Central memory CD8-positive, alpha-beta T cell (primary cell): ENCODE measurements at places on chromosomes 5 and 9.

- no peak for DNase-seq
Measured at GRCh38 chr5:41848983-41849382, 21.2 kb downstream of the OXCT1 start.

DNA sequence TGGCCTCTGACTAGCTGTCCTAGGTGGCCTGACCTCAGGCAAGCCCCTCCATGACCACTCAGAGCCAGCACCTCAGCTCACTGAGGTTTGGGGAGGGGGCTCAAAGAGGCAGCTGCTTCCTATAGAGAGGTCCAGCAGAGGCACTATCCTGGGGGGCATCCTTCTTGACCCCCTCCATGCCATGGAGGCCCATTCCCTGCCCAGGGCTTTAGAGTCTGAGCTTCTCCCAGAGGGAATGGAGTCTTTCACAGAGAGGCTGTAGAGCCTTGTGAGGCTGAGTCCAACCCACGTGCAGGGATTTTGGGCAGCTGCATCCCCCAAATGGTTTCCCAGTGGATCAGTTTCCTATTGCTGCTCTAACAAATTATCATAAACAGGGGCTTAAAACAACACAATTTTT lies 16.9 kb downstream of the IRF1 start:
- DNase-seq = no peak

DNA sequence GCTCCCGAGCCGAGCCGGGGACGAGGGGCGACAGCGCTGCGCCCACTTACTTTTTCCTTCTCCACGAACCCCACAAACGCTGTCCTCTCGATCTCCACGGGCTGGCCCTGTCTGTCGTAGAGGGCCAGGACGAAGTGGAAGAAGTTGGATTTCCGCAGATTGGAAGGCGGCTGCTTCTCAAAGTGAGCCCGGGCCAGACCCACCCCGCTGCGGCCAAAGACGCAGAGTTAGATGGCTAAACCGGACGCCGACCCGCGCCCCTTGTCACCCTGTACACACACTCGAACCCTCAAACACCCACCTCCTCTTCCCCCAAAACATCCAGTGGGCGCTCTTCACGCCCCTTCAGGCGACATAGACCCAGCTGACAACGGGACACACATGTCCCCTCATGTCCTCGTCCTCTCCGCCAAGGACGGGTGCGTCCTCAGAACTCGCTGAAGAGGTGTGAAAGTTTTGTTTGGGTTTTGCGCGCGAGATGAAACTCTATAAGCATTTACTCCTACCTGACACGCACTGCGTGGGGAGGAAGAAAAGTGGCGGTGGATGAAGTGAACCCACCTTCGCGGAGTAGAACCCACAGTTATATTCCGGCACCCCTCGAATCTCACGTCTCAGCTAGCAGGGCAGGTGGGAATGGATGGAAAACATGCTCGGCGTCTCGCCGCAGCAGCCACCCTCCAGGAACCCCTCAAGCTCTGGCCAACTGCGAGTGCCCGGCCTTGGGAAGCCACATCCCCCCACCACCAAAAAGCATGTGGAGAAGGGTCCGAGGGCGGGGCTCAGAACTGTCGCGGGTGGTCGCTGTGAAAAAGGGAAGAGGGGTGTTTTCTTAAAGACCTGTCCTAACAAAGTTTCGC lies 2.6 kb downstream of the EBF1 start:
- DNase-seq = no peak

- DNase-seq = no peak
Measured at GRCh38 chr5:132044207-132044606, 16.2 kb upstream of the IL3 start.

GRCh38 chr5:98769959-98770208 lies 3.6 kb upstream of the RGMB start:
- DNase-seq = no peak

- no peak for DNase-seq
Measured at GRCh38 chr5:55230086-55230629, 3.0 kb upstream of the MCIDAS start.

DNA sequence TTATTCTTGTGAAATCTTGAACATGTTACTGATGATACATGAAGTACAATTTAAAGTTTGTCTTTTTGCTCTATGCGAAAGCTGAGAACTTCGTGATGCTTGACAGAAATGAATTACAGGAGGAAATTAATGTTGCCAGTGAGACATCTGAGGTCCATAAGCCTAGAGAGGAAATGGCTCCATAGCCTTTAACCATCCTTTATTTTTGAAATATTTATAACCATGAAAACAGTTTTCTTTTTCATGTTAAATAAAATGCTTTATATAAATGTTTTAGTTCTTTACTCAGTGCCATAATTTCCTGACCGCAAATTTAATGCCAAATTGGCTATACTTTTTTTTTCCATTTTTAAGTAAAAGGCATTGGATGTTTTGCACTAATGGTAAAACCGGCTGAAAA lies 29.1 kb downstream of the F2RL2 start:
- DNase-seq = no peak
